ENCODE measurements at places on chromosomes 6 and 20.
A peak's percentile ranks its signal among the peaks of the same experiment; 100 is the strongest.

GRCh38 chr20:33679758-33680485, 5.7 kb upstream of the NECAB3 start:
- no peak for DNase-seq

GRCh38 chr6:101537753-101538316, 144.3 kb downstream of the GRIK2 start:
- no peak for DNase-seq

- DNase-seq, result no peak
Measured at GRCh38 chr6:159390381-159390780, 221.2 kb downstream of the FNDC1 start.

DNA sequence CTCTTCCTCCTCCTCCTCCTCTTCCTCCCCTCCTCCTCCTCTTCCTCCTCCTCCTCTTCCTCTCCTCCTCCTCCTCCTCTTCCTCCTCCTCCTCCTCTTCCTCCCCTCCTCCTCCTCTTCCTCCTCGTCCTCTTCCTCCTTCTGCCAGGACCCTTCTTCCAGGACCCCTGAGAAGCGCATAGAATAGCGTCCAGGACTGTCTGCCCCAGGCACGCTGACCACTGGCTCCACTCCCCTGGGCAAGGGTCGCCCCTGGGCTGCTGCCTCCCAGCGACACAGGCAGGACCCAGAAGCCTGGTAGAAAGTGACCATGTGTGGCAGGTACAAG, 42.4 kb upstream of the BHLHE23 start:
- no peak for DNase-seq

DNA sequence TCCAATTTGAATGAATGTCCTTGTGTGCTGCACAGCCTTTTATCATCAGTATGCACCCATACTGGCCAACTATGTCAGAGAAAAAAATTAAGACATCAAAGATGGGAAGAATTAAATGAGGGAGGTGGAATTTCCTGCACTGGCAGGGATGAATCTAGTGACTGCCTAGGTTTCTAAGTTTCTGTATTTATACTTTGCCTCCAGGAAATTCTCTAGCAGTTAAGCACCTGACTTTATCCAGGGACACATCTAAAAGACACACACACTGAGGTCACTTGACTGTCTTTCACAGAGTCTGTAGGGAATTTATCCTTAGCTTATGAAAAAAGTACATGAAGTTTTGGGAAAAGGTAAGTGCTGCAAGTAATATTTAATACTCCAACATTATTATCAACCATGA, 636.5 kb upstream of the PTCHD4 start:
- no peak for DNase-seq

- peak; percentile 40 for DNase-seq
Measured at GRCh38 chr20:40741507-40742106, 52.6 kb upstream of the MAFB start.

- no peak for DNase-seq
Measured at GRCh38 chr20:63121246-63121645, 94.7 kb downstream of the YTHDF1 start.

Data from NCI-H460 (cell line).